ENCODE measurements at places on chromosomes 6 and 20. TPM values are rescaled to one million over a fixed set of nuclear protein-coding genes. Genes with fewer than 3 reads are reported as not detected.

SLC4A11 gene
- 0.95 TPM for total RNA-seq

- DNase-seq, result no peak
Observed at GRCh38 chr6:71665931-71666330, 220.4 kb upstream of the RIMS1 start.

GRCh38 chr20:382291-383115 is 1.9 kb downstream of the TRIB3 start:
- no peak for DNase-seq

CRISP3 gene
- not detected for total RNA-seq

KCNQ2 gene
- total RNA-seq, result 39.5 TPM

DNA sequence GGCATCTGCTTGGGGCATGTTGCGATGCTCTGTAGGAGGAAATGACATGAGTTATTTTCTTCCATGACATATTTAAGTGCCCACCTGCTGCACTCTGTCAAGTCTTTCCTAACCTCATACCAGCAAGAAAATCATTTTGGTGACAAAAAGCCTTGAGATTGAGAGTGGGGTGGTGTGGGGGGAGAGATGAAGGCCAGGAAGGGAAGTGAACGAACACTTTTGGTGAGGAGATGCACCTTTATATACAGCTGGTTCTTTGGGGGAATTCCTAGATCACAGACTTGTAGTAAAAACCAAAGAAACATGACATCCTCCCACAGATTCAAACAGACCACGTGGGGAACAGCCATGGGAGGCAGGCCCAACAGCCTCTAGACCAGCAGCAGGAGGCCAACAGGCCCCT is 26.1 kb downstream of the NCOA5 start:
- DNase-seq, result no peak

DNA sequence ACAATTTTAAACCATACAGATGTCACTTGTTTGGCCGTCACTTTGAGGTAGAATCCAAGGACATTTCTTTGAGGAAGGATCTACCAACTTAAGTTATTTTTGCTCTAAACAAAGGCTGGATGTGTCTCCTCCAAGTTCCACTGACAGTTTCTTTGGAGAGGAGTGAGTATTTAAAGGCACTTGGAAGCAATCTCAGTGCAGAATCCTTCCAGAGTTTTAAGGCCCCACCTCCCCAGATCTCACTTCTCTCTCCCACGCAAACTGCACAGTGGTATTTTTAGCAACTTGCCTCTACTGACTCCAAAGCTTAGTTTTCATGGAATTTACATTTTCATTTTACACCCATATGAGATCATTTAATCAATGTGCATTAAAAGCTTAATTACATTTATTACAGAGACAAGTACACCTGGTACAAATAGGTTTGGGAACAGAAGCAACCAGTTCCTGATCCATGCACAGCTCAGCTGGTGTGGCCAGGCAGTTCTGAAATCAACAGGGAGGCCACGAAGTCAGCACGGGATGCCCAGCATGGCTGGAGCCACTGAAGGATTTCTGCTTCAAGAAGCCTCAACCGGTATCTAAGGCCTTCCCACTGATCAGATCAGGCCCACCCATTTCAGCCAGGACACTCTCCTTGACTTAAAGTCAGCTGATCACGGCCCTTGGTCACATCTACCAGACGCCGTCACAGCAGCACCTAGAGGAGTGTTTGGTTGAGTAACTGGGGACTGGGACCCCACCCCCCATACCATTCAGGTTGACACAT is 109.8 kb downstream of the SYCP2 start:
- DNase-seq, result no peak

- DNase-seq, result peak; percentile 53
Observed at GRCh38 chr6:293193-294174, 1.2 kb downstream of the DUSP22 start.

MYBL2 gene
- total RNA-seq, result 28.8 TPM

DNA sequence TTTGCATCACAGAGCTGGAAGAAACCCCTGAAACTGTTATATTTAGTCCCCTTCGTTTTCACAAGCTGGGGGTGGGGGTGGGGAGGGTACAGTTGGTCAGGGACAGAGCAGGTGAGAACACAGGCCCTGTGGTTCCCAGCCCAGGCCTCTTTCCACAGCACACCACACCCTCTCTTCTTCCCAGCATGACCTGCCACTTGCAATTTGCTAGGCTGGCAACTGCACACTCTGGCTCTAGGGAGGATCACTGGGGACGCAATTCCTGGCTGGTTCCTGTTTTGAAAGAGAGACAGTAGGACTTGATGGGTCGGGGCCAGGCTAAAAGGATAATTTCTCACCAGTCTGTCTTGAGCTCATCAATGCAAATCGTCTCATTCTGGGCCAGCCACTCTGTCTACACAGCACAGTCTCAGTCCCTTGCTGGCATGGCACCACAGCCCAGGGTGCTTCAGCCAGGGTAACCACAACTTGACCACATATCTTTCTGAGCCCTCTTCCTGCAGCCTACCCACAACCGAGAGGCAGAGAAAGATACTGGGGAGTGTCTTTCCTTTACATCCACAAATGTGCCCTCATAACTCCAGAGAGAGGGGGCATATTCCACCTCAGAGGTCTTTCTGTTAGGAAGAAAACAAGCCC is 41.7 kb upstream of the EMILIN3 start:
- no peak for DNase-seq

GRCh38 chr6:53658992-53659391 is 6.6 kb downstream of the KLHL31 start:
- DNase-seq, result no peak

DNA sequence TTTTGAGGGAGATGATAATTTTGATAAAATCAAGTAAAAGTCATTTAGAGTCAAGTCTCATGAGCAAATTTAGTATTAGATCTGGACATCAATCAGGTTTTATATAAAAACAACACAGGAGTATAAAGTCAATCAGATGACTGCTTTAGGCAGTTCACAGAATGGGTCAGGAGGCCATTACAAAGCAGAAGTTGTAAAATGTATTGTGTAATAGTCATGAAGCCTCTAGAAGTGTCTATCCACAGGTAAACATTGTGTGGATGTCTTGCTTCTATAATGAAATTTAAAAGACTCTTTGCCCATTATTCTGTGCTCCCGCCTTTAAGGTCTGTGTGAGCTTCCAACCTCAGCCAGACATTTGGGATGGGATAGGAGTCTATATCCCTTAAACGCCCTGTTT is 28.8 kb downstream of the MAP7 start:
- no peak for DNase-seq

DNAH8 gene
- total RNA-seq, result 0.09 TPM

TPX2 gene
- 226 TPM for total RNA-seq

DNA sequence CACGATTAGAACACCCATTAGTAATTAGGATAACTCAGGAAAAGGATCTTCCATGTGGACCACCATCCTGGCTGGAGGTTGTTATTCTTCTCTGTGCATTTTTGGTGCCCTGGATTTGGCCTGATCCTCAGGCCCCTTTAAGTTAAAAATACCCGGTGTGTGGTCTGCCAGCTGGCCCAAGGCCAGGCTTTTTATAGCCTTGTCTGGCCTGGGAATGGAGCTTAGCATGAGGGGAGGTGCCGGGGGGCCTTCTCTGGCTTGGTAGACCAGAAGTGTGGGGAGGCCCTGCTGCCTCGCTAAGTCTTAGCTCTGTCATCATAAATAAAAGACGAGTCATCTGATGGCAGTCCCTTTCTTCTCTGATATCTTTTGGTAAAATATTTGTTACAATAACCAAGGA is 71.4 kb downstream of the ARID1B start:
- DNase-seq, result peak; percentile 38

DNA sequence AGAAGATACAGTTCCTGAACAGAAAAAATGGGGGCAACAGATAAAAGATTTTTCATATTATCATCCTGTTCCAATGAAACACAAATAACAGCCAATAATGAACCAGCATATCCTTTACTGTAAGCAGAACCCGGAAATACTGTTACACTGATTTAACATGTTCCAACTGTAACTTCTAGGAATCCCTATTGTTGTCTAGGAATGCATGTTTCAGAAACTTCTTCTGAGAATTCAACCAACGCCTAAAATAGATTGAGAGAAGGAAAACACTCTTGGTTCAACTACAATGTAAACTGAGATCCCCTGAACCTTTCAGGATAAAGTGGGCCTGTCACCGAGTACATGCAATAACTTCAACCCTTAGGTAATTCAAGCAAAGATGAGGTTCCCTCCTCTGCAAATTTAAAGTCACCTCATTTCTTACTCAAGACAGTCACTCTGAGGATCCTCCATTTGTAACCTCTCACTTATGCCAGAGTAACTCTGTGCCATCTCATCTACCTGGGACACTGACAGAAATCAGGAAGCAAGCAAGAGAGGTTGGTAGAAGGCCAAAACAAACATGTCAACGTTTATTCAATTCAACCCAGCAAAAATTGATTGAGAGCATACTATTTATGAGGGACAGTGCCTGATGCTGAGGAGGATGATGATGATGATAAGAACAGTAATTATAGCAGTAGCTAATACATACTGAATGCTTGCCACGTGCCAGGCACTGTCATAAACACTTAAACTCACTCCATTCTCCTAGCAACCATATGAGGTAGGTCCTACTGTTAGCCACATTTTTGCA is 14.1 kb downstream of the UBE3D start:
- no peak for DNase-seq

- DNase-seq, result peak; percentile 76
Observed at GRCh38 chr6:158910484-158911440, 89.2 kb downstream of the RSPH3 start.

THBS2 gene
- total RNA-seq, result 0.13 TPM
